Mesenchymal stem cell (in vitro differentiated cells and primary cell): ENCODE measurements at places on chromosomes 16 and 17.

- no peak for DNase-seq
Observed at GRCh38 chr16:47132308-47132707, 11.4 kb downstream of the NETO2 start.

DNA sequence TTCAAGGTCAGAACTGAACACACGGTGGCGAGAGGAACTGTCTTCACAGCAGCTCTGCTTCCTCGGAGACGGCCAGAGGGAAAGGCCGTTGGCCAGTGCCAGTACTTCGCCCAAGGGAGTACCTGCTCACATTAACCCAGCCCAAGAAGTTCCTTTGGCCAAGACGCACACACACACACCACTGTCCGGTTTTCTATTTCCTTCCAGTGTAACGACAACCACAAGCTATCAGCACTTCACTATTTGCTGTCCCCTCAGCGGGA lies 744 bp upstream of the GGNBP2 start:
- peak; percentile 78 for DNase-seq

DNA sequence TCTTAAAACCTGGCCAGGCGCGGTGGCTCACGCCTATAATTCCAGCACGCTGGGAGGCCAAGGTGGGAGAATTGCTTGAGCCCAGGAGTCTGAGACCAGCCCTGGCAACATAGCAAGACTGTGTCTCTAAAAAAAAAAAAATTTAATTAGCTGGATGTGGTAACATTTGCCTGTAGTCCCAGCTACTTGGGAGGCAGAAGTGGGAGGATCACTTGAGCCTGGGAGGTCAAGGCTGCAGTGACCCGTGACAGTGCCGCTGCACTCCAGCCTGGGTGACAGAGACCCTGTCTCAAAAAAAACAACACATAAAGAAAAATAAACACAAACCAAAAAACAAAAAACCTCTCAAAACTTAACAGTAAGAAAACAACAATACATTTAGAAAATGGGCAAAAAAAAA lies 106.3 kb downstream of the SMG6 start:
- no peak for DNase-seq

DNA sequence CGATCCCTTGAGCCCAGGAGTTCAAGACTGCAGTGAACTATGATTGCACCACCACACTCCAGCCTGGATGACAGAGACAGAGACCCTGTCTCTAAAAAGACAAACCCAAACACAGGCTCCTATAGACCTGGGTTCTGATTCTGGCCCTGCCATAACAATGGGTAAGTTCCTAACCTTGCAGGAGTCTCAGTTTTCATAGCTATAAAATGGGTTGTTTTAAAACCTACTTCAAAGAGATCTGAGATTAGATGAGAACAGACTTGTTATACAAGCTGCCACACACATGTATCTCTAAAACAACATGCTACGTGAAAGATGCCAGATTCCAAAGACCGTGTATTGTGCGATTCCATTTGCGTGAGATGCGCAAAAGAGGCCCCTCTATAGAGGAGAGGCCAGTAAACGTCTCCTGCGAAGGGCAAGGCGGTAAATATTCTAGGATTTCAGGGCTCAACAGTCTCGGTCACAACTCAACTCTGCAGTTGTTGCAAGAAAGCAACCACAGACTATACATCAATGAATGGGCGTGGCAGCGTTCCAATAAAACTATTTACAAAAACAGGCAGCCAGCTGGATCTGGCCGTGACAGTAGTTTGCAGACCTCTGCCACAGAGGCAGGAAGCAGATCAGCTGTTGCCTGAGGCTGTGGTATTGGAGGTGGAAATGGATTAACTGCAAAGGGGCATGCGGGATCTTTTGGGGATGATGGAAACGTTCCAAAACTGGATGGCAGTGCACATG lies 5.9 kb downstream of the CORO7 start:
- peak; percentile 96 for DNase-seq

- DNase-seq = no peak
Observed at GRCh38 chr17:60685437-60685836, 7.8 kb downstream of the BCAS3 start.

- no peak for DNase-seq
Observed at GRCh38 chr17:8806253-8806925, 7.2 kb upstream of the MFSD6L start.

- no peak for DNase-seq
Observed at GRCh38 chr17:8474826-8475225, 39.1 kb downstream of the NDEL1 start.

DNA sequence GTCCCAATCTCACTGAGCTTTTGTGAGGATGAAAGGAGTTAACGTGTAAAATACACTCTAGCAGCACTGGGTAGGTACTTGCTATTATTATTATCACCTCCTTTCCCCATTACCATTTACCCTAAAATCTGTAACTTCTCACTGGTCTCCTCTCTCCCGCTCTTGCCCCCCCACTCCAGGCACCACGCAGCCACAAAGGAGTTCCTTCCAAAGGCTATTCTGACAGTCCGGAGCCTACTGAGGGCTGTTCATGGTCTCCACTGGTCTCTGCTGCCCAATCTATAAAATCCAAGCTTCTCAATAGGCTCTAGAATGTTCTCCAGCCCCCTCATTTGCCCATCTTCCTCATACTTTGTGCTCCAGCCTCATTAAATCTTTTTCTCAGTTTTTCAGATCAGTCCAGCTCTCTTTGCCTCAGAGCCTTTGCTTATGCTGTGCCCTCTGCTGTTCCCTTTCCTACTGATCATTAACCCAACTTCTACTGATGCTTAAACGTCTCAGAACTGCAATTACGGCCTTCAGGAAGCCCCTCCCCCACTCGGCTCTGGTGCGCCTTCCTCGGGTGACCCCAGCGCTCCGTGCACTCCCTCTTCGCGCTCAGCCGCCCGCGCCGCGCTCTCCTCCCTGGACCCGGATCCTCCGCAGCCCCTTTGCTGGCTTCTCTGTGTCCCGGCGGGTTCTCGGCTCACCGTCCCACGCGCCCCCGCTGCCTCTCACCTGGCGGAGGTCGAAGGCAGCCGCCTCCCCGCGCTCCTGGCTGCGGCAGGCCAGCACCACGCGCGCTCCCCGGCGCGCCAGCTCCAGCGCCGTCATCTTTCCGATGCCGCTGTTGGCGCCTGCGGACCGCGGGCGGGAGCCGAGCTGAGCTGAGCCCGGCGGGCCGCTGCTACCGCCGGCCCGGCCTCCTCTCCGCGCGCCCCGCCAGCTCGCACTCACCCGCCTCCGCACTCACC lies 737 bp downstream of the DHRS13 start:
- DNase-seq = peak; percentile 57

DNA sequence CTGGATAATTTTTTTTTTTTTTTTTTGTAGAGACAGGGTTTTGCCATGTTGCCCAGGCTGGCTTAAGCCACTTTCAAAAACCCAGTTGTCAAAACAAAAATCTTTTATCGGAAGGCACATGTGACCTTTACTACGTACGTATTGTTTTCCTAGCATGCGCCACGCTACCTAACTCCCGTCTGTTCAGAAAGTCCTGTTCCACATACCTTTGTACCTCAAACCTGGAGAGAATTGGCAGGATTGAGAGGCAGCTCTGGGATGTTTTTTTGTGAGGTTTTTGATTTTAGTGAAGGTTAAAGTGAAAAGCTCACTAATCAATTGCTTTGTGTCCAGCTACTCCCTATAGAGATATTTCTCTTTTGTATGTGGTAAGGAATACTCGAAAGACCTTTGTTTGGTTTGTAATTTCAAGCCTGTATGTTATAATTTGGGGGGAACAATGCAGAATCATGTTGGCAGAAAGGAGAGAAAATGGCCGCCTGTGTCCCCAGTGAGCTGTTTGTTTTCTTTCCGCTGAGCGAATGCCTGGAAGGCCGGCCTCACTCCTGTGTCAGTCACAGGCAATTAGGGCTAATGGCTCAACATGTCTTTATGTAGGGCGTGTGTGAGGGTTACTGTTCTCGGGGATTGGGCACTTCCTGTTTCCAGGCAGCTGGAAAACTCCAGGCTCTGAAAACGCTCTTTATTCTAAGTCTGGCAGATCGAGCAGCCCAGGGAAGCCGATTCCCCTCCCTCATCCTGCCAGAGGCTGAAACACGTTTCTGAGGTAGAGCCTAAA lies 60.8 kb upstream of the CLEC18A start:
- DNase-seq = peak; percentile 71

DNA sequence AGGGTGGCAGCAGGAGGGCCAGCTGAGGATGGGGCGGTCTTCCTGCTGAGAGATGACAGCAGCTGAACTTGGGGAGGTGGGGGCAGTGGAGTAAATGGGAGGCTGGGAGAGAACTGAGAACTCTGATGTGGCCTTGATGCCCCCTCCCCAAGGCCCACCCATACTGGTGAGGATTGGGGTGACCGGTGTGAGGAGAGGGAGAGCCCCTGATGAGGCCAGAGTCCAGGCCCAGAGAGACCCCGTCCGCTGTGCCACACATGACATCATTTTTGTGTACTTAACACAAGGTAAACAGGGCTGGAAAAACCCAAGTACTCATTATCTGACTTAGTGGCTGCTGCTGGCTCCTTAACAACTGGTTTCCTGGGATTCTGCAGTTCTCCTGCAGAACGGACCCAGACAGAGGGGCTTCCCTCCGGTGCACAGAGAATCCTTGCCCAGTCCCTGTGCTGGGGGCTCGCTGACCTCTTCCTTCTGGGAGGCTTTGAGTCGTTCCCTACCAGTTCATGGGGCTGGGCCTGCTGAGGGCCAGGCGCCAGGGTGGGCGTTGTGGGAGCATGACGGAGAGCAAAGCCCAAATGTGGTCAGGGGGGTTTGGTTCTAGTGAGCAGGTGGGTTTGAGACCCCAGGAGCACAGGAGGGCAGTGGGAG lies 207.6 kb downstream of the RAB11FIP4 start:
- DNase-seq = peak; percentile 64

GRCh38 chr16:69345923-69346322 lies 5.7 kb downstream of the TMED6 start:
- DNase-seq = no peak

- DNase-seq = peak; percentile 91
Observed at GRCh38 chr17:18093616-18094408, 6.1 kb downstream of the DRG2 start.

GRCh38 chr17:73474370-73474988 lies 162.7 kb upstream of the CDC42EP4 start:
- DNase-seq = peak; percentile 55

- peak; percentile 85 for DNase-seq
Observed at GRCh38 chr17:32350666-32351418, 885 bp downstream of the ZNF207 start.

GRCh38 chr16:86755571-86756006 lies 177.2 kb downstream of the FOXL1 start:
- DNase-seq = no peak

DNA sequence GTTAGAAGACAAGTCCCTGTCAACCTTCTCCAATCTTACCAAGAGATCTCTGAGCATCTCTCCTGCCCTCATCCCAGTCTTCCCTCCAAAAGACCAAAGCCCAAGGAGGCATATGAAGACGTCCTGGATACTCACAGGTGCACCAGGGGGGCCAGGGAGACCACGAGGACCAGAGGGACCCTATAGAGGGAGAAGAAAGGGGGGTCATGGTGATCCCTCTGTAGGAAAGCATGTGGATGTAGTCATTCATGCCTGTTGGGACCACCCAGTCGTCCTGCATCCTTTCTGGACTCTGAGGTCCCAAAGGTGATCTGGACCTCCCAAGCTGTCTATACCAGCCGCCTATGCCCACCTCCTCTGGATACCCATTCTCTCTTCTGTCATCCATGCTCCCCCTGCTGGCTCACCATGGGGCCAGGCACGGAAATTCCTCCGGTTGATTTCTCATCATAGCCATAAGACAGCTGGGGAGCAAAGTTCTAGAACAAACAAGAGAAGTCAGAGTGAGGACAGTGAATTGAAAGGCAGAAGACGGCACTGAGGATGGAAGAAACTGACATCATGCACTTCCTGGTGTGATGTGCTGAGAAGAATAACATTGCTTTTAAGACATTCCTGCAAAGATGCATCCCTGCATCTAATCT lies 3.3 kb downstream of the COL1A1 start:
- DNase-seq = peak; percentile 82

DNA sequence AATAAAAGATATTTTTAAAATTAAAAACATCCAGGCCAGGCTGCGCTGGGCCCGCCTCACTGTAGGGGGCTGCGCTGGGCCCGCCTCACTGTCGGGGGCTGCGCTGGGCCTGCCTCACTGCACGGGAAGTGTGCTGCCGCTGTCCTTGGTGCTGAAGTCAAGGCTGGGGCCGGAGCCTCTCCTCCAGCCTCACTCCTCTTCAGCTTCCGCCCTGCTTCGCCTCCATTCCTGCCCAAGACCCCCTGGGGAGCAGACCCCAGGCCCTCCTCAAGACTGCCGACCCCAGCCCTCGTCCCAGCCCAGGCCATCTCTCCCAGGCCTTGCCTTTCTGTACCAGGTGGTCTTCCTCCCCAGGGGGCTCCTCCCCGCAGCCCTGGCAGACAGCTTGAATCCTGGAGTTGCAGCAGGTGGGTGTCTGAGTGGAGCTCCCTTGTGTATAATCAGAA lies 26.2 kb downstream of the ENDOV start:
- DNase-seq = peak; percentile 64

DNA sequence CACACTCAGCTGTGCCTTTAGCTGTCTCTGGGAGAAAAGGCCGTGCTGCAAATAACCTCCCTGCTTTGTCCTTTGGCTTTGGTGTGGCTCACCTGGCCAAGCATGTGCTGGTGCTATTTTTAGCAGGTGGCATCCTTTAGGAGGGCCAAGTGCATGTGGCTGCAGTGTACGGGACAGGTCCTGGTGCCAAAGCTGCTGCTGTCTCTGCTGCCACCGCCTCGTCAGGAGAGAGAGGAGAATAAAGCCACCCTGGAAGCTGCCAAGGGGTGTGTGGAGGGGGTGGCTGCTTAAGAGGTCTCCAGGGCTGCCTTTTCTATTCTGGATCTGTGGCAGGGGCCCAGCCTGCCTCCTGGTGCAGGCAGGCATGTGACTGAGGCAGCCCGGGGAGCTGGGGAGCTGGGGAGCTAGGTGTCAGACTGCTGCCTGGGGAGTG lies 6.2 kb downstream of the AKAP1 start:
- DNase-seq = no peak

DNA sequence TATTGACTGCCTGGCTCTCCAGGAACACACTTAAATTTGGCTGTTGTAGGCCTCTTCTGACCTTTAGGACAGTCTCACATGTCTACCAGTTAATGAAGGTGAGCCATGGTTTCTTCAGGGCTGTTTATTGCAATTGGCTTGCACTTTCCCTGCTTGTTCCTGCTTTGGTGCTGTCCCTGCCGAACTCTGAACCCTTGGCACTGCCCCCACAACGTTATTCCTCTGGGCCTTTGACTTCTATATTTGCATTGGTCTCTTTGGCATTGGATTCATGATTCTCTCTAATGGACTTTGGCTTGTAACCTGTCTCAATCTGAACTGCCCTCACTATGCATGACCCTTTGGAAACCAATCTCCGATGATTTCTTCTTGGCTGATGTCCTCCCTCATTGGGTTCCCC lies 299.4 kb downstream of the UTP18 start:
- no peak for DNase-seq

- DNase-seq = peak; percentile 36
Observed at GRCh38 chr17:76427501-76428231, 25.3 kb downstream of the UBE2O start.

- no peak for DNase-seq
Observed at GRCh38 chr17:80981062-80981902, 10.4 kb upstream of the CHMP6 start.
